ENCODE measurements at places on chromosomes 7 and 10. TPM values are rescaled to one million over a fixed set of nuclear protein-coding genes. Genes with fewer than 3 reads are reported as not detected.

ACHE gene
- 0.84 TPM for total RNA-seq

AS3MT gene
- 0.48 TPM for total RNA-seq

GRCh38 chr10:127872871-127873600 is 19.7 kb downstream of the CLRN3 start:
- no peaks in the 10 kb centered on the region for H3K27me3 ChIP-seq
- H3K27ac ChIP-seq, result no peak overlapping the region
- H3K4me3 ChIP-seq, result no peak overlapping the region
- no peak for DNase-seq
- H3K36me3 ChIP-seq, result no peaks in the 10 kb centered on the region
- H3K4me1 ChIP-seq, result no peaks in the 10 kb centered on the region

DNA sequence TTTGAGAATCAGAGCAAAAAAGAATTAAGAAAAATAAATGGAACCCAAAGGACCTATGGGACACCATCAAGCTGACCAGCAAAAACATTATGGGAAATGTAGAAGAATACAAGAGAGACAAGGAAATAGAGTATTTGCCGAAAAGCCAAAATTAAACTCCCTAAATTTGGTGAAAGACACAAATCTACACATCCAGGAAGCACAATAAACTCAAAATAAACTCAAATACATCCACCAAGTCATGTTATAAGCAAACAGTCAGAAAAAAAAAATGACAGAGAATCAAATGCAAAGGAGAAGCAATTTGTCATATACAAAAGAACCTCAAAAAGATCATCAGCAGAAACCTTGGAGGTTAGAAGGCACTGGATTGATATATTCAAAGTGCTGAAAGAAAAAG is 105.4 kb downstream of the ZNF33B start:
- no peak overlapping the region for H3K27ac ChIP-seq
- no peak overlapping the region for H3K4me3 ChIP-seq
- H3K4me1 ChIP-seq, result no peaks in the 10 kb centered on the region
- no peaks in the 10 kb centered on the region for H3K36me3 ChIP-seq

- H3K27me3 ChIP-seq, result no peaks in the 10 kb centered on the region
- H3K36me3 ChIP-seq, result no peaks in the 10 kb centered on the region
- H3K27ac ChIP-seq, result no peak overlapping the region
Measured at GRCh38 chr7:93980744-93981479, 23.2 kb downstream of the BET1 start.
